ENCODE measurements at places on chromosomes 3 and 15. TPM values are rescaled to one million over a fixed set of nuclear protein-coding genes. Genes with fewer than 3 reads are reported as not detected.

The C3orf85 gene
- not detected for total RNA-seq

The OSTN gene
- 0.11 TPM for total RNA-seq

The CFAP100 gene
- not detected for total RNA-seq

The SLC2A2 gene
- total RNA-seq: not detected

The TRIM59 gene
- 5.1 TPM for total RNA-seq

The PGBD4 gene
- total RNA-seq: 1.4 TPM

The PRSS50 gene
- total RNA-seq: not detected

The TTC21A gene
- 1.3 TPM for total RNA-seq

The LSAMP gene
- 17.6 TPM for total RNA-seq

The PLA2G4D gene
- total RNA-seq: not detected

The CLDN1 gene
- total RNA-seq: 7.3 TPM

The PLCB2 gene
- 1.3 TPM for total RNA-seq

The CALML4 gene
- total RNA-seq: 4.2 TPM

The GLDN gene
- not detected for total RNA-seq

The CFAP92 gene
- not detected for total RNA-seq

The COL8A1 gene
- total RNA-seq: 5.2 TPM

The MYO5C gene
- 16.5 TPM for total RNA-seq
